Esophagus squamous epithelium (tissue), 5 donors: ENCODE measurements at places on chromosomes 7 and 10.

GRCh38 chr7:122453432-122453831 is 148.9 kb upstream of the FEZF1 start:
- no peak for DNase-seq

- no peak for DNase-seq
Measured at GRCh38 chr10:71899665-71900412, 48.8 kb upstream of the PSAP start.

DNA sequence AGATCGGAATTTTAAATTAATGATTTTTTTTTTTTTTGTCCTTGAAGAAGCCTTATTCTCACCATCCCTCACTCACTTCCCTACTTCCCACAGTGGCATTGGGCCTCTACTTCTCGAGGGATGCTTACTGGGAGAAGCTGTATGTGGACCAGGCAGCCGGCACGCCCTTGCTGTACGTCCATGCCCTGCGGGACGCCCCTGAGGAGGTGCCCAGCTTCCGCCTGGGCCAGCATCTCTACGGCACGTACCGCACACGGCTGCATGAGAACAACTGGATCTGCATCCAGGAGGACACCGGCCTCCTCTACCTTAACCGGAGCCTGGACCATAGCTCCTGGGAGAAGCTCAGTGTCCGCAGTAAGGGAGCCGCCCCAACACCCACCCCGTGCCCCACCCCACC is 23.5 kb downstream of the RET start:
- DNase-seq = no peak

DNA sequence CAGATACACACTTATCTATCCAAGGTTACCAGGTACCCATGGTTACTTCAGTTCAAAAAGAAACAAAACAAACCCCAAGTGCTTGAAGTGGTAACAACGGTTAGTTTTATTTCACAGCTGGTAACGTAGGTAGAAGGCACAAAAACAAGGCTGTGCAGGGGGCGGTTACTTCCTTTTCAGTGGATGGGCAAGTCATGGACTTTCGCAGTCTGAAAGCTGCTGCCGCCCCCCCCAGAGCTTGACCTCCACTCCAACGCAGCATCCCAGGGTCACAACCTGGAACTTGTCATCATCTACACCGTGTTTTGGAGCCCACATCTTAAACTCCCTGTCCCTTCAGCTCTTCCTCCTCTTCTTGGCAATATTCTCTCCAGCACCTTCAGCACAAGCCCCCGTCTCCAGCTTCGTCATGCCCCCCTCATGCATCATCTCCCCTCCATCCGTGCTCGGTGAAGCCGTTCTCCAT is 181.2 kb upstream of the ITGB1 start:
- DNase-seq = no peak

DNA sequence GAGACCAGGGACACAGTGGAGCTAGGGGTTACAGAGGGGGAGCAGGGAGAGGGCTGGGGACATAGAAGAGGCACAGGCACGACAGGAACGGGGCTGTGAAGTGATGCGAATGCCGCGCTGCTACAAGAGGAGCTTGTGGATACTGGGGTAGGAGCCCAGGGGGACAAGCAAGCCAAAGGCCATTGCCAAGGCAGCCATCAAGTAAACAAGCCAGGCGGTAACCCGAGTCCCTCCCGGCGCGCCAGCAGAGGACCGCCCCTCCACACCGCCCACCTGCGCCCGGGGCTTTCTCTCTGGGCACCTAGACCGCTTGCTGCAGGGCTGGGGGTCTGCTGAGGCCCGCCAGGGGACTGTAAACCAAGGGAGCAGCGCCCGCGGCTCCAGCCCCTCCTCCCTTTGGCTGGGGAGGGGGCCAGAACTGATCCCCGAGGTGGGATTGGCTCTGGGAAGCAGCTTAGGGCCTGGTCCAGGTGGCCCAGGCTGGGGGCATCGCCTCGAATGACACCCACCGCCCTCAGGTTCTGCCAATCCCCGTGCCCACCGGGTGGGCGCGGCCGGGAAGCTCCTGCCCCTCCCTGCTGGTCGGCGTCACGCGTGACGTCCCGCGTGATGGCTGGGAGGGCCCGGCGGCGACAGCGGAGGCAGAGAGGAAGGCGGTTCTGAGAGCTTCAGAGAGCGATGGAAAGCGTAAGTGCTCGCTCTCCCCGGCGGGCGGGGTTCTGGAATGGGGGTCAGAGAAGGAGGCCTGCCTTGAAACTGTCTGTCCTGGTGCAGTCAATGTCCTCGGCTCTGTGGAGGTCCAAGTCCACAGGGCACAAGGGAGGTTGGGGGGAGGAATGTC is 982 bp downstream of the SFXN3 start:
- no peak for DNase-seq

DNA sequence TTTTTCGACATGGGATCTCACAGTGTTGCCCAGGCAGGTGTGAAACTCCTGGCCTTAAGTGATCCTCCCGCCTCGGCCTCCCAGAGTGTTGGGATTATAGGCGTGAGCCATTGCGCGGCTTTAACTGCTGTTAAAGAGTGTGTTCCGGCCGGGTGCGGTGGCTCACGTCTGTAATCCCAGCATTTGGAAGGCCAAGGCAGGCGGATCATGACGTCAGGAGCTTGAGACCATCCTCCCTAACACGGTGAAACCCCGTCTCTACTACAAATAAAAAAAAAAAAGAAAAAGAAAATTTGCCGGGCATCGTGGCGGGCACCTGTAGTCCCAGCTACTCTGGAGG is 1.1 kb downstream of the RABGEF1 start:
- DNase-seq = no peak

GRCh38 chr10:30836406-30836805 is 195.3 kb downstream of the ZNF438 start:
- DNase-seq = no peak

DNA sequence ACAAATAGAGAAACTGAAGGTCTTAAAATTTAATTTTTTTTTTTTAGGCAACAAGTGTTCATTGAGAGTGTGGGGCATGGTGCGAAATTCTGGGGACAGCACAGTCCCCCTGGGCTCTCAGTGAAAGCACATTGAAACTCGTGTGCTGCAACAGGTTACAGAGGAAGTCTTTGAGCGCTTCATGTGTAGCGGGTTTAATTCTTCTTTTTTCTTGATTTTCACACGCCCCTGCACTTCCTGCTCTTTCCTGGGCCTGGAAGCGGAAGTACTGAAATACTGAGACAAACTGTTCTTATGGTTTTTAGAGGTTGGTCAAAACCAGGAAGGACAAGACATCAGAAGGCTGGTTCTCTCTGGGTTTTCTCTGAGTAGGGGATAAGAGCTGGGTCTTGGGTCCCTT is 203.5 kb downstream of the PTEN start:
- no peak for DNase-seq

DNA sequence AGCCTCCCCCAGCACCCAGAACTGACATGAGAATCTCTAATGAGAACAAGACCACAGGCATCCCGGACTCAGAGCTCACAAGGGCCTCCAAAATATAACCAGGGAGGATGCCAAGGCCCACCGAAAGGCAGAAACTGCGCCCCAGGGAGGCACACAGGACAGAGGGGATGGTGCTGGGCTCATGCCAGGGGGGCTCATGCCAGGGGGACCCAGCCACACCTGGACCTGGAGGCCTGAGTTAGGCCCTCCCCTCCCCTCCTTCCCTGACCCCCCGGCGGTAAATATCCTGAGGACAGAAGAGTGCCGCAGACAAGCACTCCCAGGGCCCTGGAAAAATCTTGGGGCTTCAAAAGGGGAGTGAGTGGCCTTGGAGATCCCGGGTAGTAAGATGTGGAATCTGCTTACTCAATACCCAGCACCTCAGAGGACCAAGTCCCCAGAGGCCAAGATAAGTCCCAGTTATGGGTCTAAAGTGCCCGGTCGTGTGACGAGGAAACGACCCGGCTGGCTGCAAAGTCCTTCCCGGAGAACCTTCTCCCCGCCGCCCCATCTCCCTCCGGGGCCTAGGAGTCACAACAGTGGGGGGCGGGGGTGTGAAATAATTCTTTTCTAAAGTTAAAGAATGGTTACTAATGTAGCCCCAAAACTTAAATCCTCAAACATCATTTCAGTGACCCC is 11.9 kb downstream of the PDGFA start:
- no peak for DNase-seq

DNA sequence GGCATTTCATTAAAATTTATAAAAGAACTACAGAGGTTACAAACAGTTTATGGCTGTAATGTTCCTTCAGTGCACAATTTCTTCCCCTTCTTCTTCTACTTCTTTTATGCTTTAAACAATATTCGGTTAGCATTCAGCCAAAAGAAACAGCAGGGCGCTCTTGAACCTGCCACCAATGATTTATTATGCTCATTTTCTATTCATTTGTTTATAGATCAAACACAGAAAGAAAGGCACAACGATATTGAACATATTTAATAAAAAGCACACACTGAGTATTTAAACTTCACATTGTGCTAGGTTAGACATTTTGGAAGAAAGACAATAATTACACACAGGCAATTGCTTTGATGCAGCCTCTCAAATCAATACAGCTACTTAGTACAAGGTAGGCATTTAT is 1025.8 kb upstream of the LRRN3 start:
- no peak for DNase-seq

DNA sequence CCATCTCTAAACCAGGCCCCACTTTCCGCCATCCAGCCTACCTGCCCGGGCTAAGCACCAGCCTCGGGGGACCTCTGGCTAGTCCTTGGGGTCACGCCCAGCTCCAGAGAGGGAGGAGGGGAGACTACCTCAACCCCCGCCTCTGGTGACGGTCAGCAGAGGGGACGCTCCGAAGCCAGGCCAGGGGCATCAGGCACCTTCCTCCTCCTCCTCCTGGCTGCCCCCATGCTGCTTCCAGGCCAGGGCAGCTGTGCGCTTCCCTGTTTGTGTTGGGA is 4.0 kb upstream of the SMARCD3 start:
- DNase-seq = no peak

DNA sequence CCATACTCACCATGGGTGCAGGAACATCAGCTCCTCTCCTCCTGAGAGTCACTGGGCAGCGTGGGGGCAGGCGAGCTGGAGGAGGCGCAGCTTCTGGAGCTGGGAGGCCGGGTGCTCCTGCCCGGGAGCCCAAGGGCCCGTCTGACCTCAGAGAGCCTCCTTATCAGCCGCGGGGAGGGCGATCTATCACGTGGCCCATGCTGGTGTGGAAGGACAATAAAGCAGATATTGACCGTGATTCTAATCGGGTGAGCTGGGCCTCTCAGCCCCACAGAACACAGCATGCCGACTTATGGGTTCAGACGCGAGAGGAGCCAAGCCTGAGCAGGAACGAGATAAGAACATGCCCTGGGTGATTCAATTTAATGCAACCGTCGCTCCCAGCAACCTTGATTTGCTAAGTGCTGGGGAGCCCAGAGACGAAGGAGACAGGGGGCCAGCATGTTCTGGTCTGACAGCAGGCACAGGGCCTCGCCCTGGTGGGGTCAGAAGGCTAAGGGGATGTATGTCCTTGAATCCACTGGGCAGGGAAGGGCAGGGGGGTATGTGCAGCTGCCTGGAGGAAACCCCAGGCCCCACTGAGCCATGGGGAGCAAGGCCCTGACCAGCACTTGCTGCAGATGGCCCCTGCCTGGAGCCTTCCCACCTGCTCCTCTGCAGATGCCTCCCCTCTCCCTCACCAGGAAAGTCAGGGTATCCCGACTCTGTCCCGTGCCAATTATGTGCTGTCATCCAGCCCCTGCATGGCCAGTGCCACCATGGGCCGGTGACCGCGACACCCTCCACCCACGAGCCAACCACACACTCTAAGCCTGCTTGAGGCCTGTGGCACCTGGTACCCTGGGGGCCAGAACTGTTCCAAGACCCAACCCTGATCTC is 95.3 kb upstream of the RET start:
- DNase-seq = no peak

GRCh38 chr7:102287111-102287980 is 678 bp downstream of the SH2B2 start:
- DNase-seq = no peak

GRCh38 chr7:134453518-134453917 is 5.4 kb downstream of the AKR1B1 start:
- no peak for DNase-seq

- no peak for DNase-seq
Measured at GRCh38 chr10:106716381-106716780, 448.1 kb downstream of the SORCS1 start.

DNA sequence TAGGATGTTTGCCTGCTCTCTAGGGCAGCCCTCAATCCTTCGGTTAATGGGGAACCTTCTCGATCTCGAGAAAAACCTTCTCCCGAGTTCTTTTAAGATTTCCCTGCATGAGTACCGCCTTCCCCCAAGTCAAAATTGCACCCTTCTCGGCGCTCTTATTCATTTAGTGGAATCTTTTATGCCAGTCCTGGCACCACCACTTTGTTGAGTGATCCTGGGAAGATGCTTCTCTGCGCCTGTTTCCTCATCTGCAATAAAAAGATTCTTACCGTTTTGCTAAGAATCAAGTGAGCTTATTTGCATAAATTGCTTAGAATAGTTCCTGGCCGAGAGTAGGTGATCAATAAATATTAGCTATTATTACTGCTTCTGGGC is 697 bp downstream of the ARPC1A start:
- DNase-seq = no peak

DNA sequence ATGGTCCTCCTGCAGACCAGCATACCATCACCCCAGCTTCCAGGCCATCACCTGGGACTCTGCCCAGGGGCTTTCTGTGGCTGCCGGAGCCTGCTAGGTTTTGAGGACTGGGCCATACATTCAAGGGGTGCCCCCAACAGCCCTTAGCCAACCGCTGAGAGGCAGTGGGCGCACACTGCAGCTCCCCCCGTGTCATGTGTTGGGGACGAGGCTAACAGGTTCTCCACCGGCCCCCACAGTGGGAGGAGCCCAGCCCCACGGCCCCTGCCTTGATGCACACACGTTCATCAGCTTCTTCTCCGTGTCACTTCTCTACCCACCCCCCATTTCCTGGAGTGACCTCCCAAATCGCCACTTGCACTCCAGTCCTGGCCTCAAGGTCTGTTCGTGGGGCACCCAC is 543.2 kb upstream of the FOXK1 start:
- DNase-seq = no peak

DNA sequence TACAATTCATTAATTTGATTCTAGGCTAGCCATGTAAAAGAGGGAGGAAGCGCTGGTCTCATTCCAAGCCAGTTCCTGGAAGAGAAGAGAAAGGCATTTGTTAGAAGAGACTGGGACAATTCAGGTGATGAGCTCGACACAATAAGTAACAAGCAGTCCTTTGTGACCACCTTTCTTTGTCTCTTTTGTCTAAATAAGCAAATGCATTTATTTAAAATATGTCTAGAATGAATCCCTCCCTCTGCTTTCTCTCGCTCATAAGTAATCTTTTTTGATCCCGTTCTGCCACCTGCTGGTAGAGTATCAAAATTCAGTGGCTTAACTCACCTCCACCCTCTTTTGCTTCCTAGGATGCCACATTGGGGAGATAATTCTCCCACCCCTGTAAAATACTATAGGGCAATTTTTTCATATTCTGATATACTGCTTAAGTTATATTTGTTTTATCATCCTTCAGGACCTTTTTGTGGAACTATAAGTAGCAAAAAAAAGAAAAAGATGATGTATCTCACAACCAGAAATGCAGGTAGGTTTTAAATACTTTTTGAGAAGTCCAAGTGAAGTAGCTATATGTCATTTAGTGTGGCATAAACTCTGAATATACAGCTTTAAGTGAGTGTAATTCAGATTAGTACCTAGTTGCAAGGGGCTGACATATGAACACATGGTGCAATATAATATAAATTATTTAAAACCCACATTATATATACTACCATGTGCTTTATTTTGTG is 91.5 kb downstream of the GSDME start:
- DNase-seq = no peak
